ENCODE measurements at places on chromosomes 6 and 20.

DNA sequence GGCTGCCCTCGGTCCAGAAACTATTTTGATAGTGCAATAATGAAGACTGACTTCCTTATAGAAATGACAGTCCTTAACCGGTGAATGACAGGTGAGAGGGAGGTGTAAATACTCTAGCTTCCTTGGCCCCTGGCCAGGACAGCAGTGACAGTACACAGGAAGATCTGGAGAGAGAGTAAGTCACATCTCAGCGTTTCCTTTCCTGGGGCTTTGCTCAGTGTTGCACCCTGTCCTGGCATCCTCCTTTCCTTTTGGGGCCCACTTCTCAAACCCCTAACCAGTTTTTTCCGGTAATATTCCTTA lies 336.9 kb downstream of the CD83 start:
- no peak for DNase-seq

GRCh38 chr6:137465378-137466009 lies 28.7 kb downstream of the OLIG3 start:
- DNase-seq: no peak

DNA sequence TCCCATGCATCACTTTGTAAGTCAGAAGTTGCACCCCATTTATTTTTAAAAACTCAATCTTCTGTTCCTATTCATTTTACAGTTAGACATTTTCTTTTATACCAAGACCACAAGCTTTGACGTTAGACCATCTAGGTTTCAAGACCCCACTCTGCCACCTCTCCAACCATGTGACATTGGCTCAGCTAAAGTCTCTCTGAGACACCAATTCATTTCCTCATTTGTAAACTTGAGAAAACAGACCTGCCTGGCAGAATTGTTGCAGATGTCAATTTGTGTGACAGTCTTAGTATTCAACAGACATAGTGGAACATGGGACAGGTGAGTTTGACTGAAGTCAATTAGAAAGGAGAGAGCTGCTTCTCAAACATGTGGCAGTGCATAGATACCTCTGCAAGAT lies 55.6 kb upstream of the CSE1L start:
- DNase-seq: no peak

DNA sequence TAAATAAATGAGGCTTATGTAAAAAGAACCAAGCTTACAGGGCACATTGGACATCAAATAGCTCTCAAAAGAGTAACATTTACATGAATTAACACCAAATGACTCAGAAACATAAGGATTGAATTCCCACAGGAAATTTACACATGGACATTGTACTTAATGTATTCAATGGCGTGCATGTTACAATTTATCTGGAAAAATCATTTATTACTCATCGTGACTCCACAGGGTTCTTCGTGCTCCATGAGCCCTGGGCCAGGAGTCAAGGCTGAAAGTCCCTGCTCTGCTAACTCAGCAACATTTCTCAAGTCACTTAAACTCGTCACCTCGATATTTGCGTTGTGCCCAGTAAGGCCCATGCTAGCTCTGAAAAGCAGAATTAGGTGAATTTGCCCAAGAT lies 158.5 kb downstream of the PHACTR1 start:
- no peak for DNase-seq

DNA sequence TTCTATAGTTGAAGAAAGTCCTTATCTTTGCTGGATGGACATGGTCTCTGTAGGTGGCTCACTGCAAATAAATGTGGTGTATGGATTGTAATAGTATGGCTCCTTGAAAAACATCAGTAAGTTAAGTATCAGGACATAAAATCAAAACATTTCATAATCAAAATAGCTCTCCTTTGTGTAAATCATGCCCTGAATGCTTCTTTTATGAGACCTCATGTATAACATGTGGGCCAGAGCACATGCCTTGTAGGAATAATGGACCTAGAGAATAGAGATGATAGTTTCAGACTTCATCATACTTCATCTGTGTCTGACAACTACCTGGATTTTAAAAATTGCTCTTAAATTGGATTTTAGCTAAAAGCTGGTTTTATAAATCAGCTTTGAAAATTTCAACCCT lies 159.9 kb downstream of the ASCC3 start:
- no peak for DNase-seq

GRCh38 chr6:35679399-35679798 lies 9.3 kb downstream of the FKBP5 start:
- DNase-seq: no peak

- DNase-seq: no peak
Measured at GRCh38 chr6:142878407-142878806, 66.6 kb downstream of the HIVEP2 start.

DNA sequence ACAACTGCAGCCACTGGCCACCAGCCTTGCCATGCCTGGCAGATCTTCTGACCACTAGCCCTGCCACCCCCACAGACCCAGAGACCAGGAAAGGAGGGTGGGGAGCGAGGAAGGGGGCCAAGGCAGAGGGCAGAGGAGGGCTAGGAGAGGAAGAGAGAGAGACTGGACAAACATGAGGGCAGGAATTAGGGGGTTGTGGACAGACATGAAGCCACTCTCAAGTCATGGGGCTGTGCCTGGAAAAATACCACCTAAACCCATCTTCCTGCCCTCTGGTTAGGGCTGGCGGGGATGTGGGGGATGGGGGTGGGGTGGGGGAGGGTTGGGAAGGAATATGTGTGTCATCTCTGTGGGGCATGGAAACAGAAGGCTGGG lies 1.4 kb upstream of the SLC29A1 start:
- no peak for DNase-seq

DNA sequence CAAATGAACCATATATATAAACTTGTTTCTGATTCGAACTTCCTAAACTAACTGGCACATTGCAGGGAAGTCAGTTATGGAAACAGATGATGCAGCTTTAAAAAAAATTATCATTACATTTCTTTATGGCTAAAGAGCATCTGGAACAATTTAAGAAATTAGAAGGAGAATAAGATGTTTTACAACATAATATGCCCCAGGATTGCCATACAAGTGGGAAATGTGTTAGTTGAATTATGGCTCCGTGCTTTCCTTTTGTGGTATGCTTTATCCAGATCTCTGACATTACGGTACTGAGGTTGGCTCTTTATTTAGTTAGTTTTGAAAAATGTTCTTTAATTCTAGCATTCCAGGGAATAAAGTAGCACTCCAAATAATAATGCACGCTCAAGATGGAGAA lies 343.0 kb upstream of the ZFP64 start:
- DNase-seq: no peak

GRCh38 chr6:31723245-31723979 lies at the start of gene MPIG6B:
Gene MPIG6B (plus strand): TSS chr6:31723373. CDS start chr6:31723384, 11 bp downstream.
- no peak for DNase-seq

- DNase-seq: no peak
Measured at GRCh38 chr6:81589465-81590313, 162.8 kb downstream of the TENT5A start.

DNA sequence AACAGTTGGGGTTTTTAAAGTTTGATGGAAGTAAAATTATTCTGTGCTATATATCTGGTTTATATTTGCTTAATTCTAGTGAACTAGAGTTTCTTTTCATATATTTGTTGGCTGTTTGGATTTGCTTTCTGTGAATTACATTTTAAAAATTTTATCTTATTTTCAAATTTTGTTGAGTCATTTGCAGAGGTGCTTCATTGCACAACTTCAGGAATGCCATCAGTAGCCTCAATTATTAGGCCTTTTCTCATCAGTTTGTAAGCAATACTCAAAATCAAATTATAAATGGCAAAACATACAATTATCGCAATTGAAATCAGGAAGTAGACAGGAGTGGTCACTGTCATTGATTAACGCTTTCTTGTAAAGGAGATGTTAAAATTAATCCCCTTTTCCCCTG lies 96.9 kb downstream of the UBE3D start:
- DNase-seq: no peak

- no peak for DNase-seq
Measured at GRCh38 chr20:44245977-44246376, 1.1 kb upstream of the GDAP1L1 start.

DNA sequence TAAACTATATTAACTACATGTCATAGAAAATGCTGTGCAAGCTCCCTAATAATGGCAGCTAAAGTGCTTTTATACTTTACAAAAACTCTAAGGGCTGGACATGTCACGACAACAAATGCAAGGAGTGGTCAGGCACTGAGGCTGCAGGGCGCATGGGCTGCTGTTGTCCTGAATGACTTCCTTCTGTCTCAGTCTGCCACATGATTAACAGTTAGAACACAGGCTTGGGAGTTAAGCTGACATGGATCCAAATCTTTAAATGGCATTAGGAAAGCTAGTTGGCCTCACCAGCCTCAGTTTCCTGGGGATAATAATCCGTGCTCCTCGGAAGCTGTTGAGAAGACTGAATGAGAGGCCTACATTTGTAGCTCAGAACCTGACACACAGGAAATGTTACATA lies 57.4 kb downstream of the PREP start:
- no peak for DNase-seq

Data from activated CD8-positive, alpha-beta memory T cell treated with anti-CD3 and anti-CD28 coated beads for 1 hour (primary cell).